ENCODE measurements at places on chromosomes 4 and X.

DNA sequence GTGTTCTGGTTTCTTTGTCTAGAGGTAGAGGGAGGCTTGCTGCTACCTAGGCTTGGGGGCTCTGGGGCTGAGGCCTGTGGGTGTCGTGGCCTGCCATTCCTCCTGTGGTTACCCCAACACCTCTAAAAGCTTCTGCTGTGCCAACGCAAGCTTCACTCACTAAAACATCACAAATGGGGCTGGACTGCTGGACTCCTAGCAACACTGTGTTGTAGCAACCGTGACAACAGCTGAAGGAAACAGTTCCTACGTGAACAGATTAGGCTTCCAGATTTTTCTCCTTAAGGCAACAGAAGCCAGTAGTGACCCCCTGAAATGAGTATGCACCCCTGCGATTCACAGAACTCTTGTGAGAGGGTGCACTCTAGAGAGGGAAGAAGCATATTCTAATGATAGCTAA lies 138.3 kb upstream of the TEX13D start:
- no peak for DNase-seq

GRCh38 chrX:40471965-40472648 lies 108.7 kb upstream of the ATP6AP2 start:
- peak; percentile 10 for DNase-seq

DNA sequence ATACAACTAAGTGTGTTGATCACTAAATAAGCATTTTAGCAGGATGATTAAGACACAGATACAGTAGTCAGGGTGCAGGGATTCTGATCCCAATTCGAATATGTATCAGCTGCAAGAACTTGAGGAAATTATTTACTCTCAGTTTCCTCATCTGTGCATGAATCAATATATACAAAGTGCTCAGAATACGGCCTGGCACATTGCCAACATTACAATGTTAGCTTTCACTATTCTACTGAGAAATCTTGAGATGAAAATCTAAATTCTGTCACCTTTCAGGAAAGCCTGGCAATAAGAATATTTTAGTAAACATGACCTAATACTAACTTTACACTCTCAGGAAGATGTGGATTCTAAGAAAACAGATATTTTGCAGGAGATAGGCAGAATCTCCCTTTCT lies 1001.6 kb upstream of the IGFBP7 start:
- DNase-seq: no peak

- no peak for DNase-seq
These were observed 10.6 kb upstream of the AMOT start for GRCh38 chrX:112851161-112851779.

GRCh38 chr4:46994007-46994405 lies 625 bp upstream of the GABRA4 start:
- no peak for DNase-seq

DNA sequence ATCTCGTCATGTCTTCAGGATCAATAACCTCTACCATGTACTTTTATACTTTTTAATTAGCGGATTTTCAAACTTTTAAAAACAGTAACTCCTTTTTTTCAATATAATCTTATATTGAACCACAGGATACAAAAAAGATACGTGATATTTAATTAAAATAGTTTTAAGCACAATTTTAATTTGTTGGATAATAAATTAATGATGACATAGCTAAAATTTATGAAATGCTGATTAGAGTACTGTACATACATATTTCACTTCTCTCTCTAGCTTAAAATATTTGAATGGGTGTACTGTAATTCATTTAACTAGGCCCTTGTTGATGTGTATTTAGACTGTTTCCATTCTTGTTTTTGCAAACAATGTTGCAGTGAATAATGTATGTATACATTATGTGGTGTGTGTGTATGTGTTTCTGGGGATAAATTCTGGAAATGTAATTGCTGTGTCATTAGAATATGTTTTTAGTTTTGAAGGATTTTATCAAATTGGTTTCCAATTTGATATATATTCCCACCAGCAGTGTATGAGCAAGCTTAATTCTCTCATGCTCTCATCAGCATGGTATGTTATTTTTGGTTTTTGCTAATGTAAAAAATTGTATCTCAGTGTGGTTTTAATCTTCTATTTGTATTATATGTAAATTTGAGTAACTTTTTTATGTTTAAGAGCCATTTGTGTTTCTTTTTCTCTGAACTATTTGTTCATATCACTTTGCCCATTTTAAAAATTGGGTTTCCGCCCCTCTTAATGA lies 66.4 kb downstream of the CDKL5 start:
- DNase-seq: no peak

GRCh38 chrX:132533409-132533808 lies 44.6 kb upstream of the MBNL3 start:
- no peak for DNase-seq

DNA sequence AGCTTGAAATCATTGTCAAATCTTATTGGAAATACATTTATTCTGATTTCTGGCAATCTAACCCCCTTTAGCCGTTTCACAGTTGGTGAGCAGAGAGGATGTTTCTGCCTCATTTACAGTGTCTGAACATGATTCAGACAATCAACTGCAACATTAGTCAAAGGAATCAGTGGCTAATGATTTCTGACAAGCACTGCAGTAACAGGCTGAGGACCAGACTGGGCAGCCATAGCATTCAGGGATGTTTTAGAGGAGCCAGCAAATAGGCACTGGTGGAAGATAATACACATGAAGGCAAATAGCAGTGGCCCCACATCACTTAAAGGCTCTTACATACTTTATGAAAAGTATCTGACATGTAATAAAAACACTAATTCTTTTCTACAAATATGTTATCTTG lies 102.8 kb downstream of the TTC29 start:
- no peak for DNase-seq

GRCh38 chr4:104494185-104494584 lies 509 bp downstream of the CXXC4 start:
- DNase-seq: no peak

DNA sequence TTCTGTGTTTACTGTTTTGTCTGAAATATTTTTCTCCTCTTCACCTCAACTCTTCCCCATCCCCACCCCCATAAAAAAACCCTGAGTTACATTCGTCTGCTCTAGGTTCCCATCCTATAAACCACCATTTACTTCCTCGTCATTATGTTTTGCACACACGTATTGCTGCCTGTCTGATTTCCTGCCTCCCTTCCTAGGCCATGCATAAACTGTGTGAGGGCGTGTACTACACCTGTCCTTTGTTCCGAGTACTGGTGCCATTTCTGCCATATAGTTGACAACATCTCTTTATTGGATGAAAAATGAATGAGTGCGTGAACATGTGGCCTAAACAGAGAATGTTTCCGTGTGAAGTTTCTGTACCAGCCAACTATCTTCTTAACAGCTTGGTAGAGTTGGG lies 258.5 kb upstream of the FAT1 start:
- no peak for DNase-seq

DNA sequence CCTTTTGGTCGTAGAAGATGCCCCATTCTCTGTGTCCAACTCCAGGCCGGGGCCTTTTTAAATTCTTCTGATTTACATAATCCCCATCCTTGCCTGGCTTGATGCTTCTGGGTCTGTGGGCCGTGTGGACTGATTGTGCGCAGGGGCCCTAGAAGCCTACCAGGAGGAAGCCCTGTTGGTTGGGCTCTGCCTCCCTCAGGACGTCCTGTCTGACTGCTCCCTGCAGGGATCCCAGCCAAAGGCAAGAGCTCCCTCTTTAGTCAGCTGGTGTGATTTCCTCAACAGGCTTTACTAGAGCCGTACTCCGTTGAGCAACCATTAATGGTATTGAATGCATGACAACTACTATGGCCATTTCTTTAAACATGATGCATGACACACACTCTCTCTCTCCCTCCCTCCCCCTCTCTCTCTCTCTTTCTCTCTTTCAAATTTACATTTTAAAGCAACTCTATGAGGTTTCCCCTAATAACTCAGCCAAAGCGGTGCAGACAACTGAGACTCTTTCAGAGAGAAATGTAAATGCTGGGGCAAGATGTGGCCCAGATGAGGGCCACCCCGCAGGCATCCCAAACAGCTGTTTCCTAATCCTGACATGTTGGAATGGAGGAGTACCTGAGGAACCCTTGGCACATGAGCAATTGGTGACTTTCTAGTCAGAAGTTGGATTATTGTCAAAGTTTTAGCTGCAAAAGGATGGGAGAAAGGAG lies 117.3 kb downstream of the DRD5 start:
- DNase-seq: no peak

DNA sequence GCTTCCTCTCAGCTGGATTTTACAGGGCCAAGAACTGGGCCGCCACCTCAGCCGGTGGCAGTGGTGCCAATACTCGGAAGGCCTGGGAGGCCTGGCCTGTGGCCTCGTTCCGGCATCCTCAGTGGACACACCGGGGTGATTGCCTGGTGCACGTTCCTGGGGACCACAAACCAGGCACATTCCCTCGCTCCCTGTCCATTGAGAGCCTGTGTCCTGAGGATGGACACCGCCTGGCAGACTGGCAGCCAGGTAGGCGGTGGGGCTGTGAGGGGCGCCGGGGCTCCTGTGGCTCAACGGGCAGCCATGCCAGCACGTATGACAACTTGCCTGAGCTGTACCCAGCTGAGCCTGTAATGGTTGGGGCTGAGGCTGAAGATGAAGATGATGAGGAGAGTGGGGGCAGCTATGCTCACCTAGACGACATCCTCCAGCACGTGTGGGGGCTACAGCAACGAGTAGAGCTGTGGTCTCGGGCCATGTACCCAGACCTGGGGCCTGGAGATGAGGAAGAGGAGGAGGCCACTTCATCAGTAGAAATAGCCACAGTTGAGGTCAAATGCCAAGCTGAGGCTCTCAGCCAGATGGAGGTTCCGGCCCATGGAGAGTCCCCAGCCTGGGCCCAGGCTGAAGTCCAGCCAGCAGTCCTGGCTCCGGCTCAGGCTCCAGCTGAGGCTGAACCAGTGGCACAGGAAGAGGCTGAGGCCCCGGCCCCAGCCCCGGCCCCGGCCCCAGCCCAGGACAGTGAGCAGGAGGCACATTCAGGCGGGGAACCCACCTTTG lies 70.4 kb downstream of the STARD8 start:
- no peak for DNase-seq

- no peak for DNase-seq
These were observed 7.0 kb downstream of the MXD4 start for GRCh38 chr4:2254665-2255500.

DNA sequence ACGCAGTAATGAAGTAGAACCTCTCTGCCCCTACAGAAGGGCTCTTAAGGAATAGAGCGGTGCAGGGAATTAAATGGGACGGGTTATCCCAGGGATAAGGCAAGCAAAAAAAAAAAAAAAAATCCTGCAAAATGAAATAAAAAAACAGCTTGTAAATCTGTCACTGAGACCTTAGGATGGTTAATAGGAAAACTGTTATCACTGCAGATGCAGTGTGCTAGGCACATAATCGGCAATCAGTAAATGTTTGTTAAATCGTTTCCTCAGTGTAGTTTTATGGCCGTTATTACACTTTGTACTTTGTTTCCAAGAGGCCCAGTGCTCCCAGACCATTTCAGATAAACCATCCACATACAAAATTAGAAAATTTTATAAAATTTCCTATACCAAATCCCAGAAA lies 1.0 kb downstream of the HNRNPH2 start:
- DNase-seq: no peak

GRCh38 chr4:8541981-8542715 lies 38.0 kb upstream of the GPR78 start:
- DNase-seq: no peak

- DNase-seq: no peak
These were observed 170.9 kb downstream of the APBB2 start for GRCh38 chr4:41043465-41043864.

DNA sequence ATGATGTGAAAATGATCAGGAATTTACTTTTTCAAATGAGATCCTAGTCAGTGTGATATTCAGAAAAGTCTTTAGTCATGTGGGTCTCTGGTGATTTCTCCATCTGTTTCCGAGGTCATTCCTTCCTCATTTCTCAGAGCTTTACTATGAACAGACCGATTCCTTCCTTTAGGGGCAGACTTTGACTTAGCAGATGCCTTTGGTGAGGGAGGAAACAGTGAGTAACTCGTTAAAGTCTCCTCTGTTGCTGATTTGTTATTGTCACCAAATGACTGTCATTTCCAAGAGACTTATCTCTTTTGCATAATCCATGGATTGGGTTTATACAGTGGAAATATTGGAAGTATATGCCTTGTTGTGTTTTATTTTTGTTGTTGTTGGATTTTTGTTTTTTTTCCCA lies 76.2 kb upstream of the CD99 start:
- DNase-seq: no peak

GRCh38 chrX:11351375-11352295 lies 58.4 kb downstream of the AMELX start:
- DNase-seq: no peak
